ENCODE measurements at places on chromosomes 11 and 22. TPM values are rescaled to one million over a fixed set of nuclear protein-coding genes. Genes with fewer than 3 reads are reported as not detected.

Gene SUSD2
- 2.2 TPM for polyA plus RNA-seq

Gene TXN2
- polyA plus RNA-seq: 193 TPM

Gene ART5
- 58.7 TPM for polyA plus RNA-seq

Gene OR51B2
- polyA plus RNA-seq: not detected

Gene HTATIP2
- 14.1 TPM for polyA plus RNA-seq

Gene RFPL2
- polyA plus RNA-seq: 0.40 TPM

All from cardiac muscle cell (in vitro differentiated cells and primary cell).